SW480 (cell line): ENCODE measurements at places on chromosomes 5 and 9.
A peak's percentile ranks its signal among the peaks of the same experiment; 100 is the strongest.

DNA sequence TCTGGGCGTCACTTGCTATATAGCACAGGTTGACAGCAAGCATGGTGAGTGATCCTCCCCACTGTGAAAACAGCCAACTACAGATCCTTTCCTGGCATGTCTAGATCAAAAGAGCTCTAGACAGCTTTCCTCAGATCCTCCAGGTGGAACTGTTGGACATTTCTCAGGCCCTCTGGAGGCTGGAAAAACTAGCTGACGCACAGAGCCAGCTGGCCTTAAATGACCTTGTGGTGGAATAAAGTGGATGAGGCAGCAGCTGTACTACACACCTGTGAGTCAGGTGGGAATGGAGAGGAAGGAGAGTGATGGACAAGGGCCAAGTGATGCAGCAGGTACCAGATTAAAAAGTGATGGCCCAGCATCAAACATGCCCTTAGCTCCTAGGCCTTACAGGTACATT is 172.7 kb downstream of the TRIM32 start:
- DNase-seq, result peak; percentile 2

DNA sequence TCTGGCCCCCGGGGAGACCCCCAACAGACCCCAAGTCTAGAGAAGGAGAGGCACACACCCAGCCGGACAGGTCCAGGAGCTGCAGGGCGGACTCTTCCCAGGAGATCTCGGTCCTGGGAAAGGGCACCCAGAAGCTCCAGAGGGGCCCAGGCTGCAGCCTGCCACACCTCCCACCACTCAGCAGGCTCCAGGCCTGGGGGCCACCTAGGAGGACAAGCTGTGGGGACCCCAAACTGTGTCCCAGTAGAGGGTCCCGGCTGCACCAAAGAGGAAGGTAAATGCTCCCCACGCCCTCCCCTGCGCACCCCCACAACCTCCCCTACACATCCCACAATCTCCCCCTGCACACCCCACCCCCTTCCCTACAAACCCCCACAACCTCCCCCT is 48.5 kb downstream of the PLEKHG4B start:
- DNase-seq, result no peak

- DNase-seq, result no peak
Observed at GRCh38 chr9:129885018-129885669, 49.9 kb downstream of the USP20 start.

GRCh38 chr5:118551031-118551430 is 437.3 kb downstream of the DTWD2 start:
- no peak for DNase-seq

DNA sequence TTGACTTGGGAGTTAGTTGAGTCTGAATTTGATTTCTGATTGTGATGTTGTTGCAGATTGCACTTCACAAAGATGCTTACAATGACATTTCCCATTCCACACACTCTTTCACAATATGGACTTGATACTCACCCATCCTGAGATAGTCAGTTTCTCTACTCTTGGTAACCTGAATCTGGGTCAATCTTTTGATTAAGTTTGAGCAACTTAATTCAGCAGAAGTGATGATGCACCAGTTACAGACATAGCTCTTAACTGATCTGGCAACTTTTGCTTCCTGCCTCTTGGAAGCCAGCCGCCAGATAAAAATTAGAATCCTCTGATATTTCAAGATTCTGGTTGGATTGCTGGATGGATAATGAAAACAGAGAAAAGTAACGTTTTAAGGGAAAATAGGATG is 79.7 kb upstream of the OSMR start:
- DNase-seq, result no peak

- no peak for DNase-seq
Observed at GRCh38 chr9:17521100-17521855, 57.6 kb upstream of the SH3GL2 start.

DNA sequence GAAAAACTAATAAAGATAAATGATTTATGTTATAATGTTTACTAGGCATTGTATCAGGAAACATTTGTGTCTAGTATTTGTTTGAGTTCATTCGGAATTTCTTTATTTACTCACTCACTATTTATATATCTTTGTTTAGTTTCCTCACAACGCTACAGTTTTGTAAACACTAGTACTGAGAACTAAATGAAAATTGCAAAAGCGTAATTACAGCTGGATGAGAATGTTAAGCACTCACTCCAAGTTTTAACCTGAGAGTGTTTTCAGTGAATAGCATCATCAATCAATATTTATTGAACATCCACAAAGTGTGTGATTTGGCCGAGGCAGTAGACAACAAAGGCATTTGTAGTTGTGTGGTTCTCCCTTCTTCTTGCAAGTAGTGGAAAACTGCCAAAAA is 969.6 kb upstream of the DMAC1 start:
- DNase-seq, result no peak

- no peak for DNase-seq
Observed at GRCh38 chr9:130638284-130639123, 25.9 kb upstream of the PRDM12 start.

DNA sequence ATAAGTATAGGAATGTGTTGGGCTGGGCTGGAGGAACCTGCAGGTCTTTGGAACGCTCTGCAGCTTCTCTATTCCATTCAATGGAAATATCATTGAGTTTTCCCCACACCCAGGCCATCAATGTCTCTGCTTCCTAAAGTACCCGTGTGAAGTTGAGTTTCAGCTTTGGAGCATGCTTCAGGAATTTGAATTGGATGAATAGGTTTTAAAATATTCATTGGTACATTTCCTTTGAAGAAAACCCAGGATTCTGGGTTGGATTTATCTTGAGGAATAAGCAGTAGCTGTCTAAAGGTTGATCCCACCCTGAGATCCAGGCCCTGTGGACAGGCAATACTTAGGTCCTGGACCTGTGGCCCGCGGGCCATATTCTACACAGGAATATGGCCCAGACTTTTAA is 37.3 kb downstream of the INSYN2B start:
- no peak for DNase-seq

DNA sequence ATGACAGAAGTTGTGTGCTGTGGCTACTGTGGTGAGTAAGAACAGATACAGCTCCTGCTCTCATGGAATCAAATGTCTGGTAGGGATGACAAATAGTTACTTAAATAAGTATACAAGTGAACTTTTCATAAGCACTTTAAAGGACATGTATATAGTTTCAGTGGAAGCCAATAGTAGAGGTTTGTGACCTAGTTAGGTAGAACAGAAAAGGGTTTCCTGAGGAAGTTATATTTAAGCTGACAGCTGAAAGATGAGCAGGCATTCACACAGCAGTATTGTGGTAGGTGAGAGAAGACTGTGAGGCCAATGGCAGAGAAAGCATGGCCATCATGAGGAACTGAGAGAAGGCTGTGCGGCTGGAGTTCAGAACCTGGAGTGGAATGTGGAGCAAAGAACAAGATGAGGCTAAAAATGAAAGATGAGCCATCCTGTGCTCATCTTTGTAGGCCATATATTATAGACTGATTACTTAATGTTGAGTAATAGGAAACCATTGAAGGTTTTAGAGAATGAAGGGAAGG is 15.4 kb downstream of the FAM174A start:
- no peak for DNase-seq

GRCh38 chr9:69132361-69132760 is 41.7 kb upstream of the TJP2 start:
- DNase-seq, result no peak

- DNase-seq, result no peak
Observed at GRCh38 chr5:32384621-32385020, 59.9 kb downstream of the ZFR start.

DNA sequence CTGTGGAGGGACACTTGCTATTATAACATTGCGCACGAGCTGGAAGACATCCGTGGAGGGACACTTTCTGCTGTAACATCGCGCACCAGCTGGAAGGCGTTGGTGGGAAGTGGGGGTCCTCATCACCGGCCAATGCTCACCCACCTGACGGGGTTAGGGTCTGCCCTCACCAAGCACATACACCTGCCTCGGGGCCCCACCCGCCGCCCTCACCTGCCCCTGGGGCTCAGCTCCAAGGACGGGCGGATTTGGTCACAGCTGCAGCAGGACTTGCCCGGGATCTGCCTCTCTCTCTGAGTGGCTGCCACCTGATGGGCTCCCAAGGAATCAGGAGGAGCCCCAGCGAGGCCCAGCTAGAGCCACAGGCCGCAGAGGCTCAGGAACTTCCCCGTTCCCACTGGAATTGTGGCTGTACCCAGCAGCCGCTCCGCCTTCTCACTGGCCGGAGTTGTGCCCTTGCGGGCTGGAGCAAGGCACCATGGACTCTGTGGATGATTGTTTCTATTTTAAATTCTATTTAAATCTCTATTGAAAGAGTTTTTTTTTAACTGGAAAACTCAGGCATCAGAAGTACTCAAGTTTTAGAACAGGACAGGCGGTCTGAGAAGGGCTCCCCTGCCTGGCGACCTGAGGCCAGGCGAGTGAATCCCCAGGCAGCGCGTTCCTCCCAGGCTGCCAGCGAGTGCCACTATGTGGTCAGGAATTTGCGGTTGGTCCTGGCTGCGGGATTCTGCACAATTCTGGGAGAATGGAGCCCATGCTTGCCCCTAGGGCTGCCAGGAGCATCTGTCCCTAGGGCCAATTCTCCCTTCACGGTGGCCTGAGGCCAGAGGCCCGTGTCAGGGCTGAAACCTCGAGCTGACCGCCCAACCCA is 38.9 kb upstream of the SLC6A3 start:
- DNase-seq, result no peak

- no peak for DNase-seq
Observed at GRCh38 chr5:139304391-139305324, 11.1 kb downstream of the MATR3 start.

DNA sequence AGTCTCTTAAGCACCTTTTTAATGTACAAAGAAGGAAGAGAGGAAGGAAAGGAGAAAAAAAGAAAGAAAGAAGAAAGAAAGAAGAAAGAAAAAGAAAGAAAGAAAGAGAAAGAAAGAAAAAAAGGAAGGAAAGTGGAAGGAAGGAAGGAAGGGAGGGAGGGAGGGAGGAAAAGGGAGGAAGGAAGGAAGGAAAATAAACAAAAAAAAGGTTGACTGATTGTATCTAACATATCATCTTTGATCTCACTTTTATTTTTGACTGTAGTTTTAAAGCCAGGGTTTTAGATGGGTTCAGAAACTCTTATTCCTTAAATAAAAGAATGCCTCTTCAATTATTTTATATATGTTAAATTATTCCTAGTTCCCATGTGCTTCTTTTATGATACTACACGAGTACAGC is 794.5 kb downstream of the CDH12 start:
- no peak for DNase-seq

DNA sequence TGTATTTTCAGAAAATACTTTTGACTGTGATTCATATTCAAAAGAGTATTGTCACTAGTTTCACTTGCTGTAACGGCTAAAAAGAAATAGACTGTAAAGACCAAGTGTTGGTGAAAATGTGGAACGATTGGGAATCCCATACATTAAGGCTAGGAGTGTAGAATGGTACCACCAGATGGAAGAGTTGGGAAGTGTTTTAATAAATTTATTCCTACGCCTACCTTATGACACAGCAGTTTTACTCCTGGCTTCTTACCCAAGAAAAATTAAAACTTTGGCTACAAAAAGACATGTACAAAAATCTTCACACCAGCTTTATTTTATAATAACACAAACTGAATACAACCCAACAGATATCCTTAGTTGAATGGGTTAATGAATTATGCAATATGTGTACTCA is 256.2 kb downstream of the TAF11L14 start:
- no peak for DNase-seq

- no peak for DNase-seq
Observed at GRCh38 chr5:42516282-42517042, 93.2 kb downstream of the GHR start.

DNA sequence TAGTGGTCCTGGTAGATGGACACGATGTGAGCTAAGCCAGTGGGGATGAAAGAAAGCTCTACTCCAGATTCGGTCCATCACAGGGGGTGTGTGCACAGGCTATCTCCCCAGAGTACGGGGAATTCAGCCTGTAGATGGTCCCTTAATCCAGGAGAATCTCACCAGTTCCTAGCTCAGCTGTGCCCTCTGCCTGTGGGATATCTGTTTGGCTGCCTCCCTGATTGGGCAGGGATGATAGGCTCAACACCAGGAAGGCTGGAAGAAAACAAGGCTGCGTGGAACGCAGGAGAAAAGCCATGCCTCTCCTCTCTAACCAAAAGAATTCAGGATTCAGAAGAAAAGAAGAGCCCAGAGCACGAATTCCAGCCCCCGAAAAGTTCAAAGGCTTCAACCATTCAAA is 40.9 kb downstream of the VLDLR start:
- DNase-seq, result no peak

GRCh38 chr5:125011947-125012346 is 265.5 kb upstream of the ZNF608 start:
- DNase-seq, result no peak

DNA sequence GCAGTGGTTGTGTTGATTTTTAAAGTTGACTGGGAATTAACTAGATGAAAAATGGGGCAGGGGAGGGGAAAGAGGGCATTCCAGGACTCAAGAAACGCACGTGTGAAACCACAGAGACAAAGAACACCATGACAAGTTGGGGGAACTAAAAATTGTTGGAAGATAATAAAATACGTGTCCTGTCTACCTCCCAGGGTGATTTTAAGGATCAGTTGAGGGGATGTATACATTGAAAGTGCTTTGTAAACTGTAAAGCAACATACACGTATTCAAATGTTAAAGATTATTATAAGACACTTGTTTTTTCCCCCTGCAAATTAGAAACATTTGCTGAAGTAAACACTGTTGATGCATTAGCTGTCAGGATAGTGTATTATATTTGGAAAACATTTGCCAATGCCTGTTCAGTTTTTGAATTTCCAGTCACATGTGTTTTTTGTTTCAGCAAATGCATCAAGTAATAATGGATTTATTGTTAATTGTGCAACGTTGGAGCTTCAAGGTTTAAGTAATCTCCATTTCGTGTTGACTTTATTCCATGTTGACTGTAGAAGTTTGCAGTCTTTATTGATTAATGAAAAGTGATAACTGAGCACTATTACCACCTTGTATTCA is 412.7 kb downstream of the ACTL7B start:
- DNase-seq, result peak; percentile 53

- no peak for DNase-seq
Observed at GRCh38 chr9:130965680-130966079, 26.6 kb upstream of the FIBCD1 start.

- DNase-seq, result peak; percentile 17
Observed at GRCh38 chr5:37771731-37772130, 68.1 kb downstream of the GDNF start.

GRCh38 chr5:111224561-111225345 is 569 bp downstream of the CAMK4 start:
- DNase-seq, result peak; percentile 11

GRCh38 chr9:120942186-120943001 is 15.8 kb upstream of the TRAF1 start:
- DNase-seq, result no peak

GRCh38 chr5:17370651-17371050 is 127.4 kb upstream of the TAF11L2 start:
- no peak for DNase-seq

GRCh38 chr9:133874060-133874657 is 118.0 kb downstream of the VAV2 start:
- peak; percentile 65 for DNase-seq
